ENCODE measurements at places on chromosomes 5 and 9.

DNA sequence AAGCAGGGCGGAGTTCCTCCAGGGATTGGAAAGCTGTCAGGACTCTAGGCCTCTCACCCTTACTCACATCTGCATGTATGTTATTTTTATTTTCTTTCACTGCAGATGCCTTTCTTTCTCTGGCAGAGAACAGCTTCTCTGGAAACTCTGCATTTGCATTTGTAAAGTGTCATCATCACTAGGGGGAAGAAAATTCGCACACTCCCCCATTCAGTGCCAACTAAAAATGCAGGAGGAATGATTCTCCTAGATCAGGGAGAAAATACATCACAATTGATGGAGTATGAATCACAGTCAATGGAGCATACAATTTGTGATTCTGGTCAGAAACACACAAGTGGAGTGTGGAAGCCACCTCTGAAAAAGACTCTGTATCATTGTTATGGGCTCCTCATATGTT is 351.4 kb upstream of the FTMT start:
- no peak for DNase-seq

- DNase-seq, result no peak
Observed at GRCh38 chr9:115098226-115098965, 19.6 kb downstream of the TNC start.

- DNase-seq, result no peak
Observed at GRCh38 chr9:129612123-129612522, 8.8 kb downstream of the C9orf50 start.

- DNase-seq, result no peak
Observed at GRCh38 chr5:10724781-10725507, 36.1 kb downstream of the DAP start.

GRCh38 chr9:126696401-126697145 is 82.8 kb downstream of the LMX1B start:
- no peak for DNase-seq

- DNase-seq, result peak; percentile 14
Observed at GRCh38 chr5:178403351-178403750, 170.7 kb upstream of the PHYKPL start.

DNA sequence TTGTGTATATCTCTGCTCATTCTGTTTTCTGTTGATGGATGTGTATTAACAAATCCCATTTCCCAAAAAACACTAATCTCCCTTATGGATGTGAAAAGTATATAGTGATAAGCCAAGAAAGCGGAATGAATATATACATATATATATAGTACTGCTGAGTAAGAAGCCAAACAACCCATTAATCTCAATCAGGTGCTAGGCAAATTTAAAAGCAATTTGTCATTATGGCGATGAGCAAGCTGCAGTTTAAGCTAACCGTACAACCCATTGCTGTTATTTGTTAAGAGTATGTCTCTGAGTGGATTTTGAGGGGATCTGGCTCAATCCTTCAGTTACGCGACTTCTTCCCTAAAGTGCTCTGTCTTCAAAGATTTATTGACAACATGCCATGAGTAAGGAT is 640.4 kb upstream of the ARRDC3 start:
- no peak for DNase-seq

GRCh38 chr9:111253742-111254437 is 76.1 kb downstream of the OR2K2 start:
- DNase-seq, result no peak

- DNase-seq, result no peak
Observed at GRCh38 chr9:100477241-100477640, 4.3 kb downstream of the TMEFF1 start.

DNA sequence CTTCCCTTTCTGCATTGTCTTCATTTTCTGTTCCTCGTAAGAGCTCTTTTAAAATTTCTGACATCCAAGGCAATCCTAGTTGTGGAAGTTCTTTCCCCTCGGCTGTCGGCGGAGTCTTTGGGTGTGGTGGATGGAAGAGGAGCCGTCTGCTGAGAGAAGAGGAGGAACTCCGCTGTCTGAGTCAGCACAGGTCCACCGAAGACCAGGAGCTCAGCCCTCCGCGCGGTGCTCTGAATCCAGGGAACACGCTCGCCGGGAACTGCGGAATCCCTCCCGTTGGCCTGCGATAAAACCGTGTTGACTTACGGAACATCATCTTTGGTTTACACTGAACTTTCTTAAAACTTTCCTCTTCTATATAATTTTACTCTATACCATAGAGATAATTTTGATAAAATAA is 100.7 kb upstream of the IRX4 start:
- DNase-seq, result no peak

GRCh38 chr5:82561797-82562196 is 283.6 kb upstream of the RPS23 start:
- DNase-seq, result no peak

- peak; percentile 35 for DNase-seq
Observed at GRCh38 chr5:55600086-55600485, 65.3 kb upstream of the PLPP1 start.

- DNase-seq, result no peak
Observed at GRCh38 chr5:55724281-55724680, 12.2 kb upstream of the SLC38A9 start.

- DNase-seq, result no peak
Observed at GRCh38 chr5:110251366-110251765, 475.1 kb downstream of the TMEM232 start.

- DNase-seq, result no peak
Observed at GRCh38 chr5:147965715-147966114, 59.4 kb upstream of the C5orf46 start.

All from left lobe of liver (tissue), 2 donors.